GM12892 (cell line): ENCODE measurements at places on chromosomes 5 and 9.

DNA sequence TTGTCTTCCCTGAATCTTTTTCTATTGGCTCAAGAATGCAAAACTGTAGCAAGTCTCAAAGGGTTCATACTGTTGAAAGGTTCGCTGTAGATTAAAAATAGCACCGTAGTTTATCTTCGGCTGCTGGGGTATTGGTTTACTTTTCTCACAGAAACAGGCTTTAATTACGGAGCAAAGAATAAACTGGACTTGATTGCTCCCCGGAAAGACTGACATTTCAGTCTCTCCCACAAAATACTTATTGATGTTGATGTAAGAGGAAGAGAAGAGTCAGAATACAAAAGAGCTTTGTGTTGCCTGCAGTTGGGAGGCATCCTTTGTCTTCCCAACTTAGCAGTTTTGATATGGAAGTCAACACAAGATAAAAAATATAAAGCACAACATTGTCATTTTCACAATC is 183.9 kb upstream of the DMAC1 start:
- no peak for DNase-seq

DNA sequence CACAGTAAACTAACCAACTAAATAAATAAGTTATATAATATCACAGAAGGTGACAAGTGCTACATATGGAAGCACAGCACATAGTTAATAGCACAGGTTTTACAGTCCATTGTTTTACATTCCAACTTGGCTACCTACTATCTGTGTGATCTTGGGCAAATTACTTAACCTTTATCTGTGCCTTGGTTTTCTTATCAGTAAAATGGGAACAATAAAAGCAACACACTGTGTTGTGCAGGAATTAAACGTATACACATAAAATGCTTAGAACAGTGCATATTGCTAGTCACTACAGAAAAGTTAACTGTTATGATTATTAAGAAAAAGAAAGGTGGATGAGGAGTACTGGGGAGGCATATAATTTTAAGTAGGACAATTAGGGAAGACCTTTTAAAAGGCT is 42.8 kb upstream of the GOLGA1 start:
- DNase-seq, result no peak

DNA sequence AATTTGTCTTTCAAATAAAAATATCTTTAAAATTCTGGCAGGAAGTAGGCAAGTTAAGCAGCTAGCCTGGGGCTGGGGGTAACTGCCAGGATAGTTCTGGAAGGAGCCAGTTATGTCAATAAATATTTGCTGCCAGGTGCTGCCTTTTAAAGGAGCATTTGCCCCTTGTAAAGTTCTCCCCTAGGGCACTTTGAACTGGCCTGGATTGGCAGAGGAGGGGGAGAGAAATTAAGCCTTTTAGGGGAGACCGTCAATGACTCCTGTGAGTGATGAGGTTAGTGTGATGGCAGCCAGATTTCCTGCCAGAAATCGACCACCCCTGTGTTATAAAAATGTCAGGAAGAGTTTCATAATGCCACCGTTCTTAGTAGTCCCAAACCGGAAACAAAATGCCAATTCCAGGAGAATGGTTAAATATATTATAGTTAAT is 89.8 kb upstream of the ELL2 start:
- DNase-seq, result no peak

- DNase-seq, result no peak
Observed at GRCh38 chr9:71920456-71921189, 9.2 kb downstream of the C9orf85 start.

GRCh38 chr5:61866930-61867329 is 439.1 kb upstream of the KIF2A start:
- DNase-seq, result no peak

GRCh38 chr5:104053353-104053649 is 490.7 kb upstream of the NUDT12 start:
- no peak for DNase-seq

GRCh38 chr5:131595088-131596033 is 39.7 kb downstream of the RAPGEF6 start:
- DNase-seq, result no peak

- no peak for DNase-seq
Observed at GRCh38 chr5:58318468-58318867, 141.4 kb downstream of the PLK2 start.

GRCh38 chr9:107963246-107963645 is 473.7 kb upstream of the KLF4 start:
- no peak for DNase-seq

DNA sequence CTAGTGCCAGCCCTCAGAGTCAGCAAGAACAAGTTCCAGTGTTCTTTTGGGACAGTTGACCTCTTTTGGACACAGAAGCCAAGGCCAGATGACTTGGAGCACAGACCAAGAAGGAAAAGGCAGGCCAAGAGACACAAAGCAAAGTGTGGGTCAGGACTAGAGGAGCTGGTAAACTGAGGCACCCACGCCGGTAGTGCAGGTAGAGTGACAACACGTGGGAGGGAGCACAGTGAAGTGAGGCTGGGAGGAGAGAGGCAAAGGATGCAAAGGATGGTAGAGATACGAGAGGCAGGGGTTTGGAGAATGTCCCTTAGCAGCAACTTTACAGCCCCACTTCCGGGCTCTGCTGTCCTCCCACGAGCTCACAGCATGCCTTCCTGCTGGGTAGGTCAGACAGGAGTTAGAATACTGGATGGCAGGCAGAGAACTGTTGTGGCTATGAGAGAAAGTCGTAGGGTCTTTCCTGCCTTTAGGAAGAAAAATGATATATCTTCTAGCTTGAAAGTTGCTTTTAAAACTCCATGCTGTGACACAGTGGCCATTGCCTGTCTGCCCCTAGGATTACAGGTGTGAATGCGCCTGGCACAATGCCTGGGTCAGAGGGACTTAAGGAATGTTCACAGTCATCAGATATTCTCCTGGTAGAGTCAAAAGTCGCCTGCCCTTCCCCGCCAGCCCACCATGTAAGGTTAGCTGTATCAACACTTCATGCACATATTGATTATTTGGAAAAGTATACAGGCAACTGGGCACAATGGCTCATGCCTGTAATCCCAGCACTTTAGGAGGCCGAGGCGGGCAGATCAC is 97.9 kb downstream of the PDE8B start:
- no peak for DNase-seq

GRCh38 chr5:53712327-53712726 is 151.9 kb downstream of the NDUFS4 start:
- no peak for DNase-seq

DNA sequence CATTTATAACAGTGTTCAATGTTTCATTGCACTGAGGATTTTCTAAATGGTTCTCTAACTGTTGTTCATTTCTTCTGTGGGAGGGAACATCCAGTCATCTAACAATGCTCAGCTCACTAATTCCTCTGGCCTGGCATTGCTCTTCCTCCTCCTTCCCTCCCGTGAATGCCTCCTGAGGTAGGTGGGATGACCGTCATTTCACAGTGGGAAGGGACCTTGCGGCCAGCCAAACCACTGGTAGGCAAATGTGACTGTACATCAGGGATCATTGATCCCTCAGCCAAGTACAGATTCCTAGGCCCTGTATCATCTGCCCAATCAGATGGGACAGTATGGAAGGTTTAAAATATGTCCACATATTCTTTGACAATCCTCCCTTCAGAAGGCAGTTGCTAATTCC is 23.7 kb upstream of the VDAC1 start:
- DNase-seq, result no peak

DNA sequence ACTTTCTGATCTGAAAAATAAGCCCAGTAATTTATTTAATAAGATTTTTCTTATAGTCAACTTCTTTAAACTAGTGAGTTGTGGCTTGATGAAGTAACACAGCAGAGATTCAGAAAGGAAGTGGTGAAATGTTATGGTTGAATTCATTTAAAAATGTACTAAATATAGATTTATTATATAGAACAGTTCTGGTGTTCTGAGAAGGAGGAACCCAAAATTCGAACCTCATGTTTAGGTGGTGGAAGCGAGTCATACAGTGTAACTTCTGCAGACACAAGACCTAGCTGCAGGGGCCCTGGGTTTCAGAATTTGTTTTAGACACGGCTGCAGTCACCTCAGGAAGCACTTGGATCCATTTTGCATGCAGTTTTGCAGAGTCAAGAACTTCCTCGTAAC is 188.2 kb downstream of the TRIO start:
- no peak for DNase-seq

DNA sequence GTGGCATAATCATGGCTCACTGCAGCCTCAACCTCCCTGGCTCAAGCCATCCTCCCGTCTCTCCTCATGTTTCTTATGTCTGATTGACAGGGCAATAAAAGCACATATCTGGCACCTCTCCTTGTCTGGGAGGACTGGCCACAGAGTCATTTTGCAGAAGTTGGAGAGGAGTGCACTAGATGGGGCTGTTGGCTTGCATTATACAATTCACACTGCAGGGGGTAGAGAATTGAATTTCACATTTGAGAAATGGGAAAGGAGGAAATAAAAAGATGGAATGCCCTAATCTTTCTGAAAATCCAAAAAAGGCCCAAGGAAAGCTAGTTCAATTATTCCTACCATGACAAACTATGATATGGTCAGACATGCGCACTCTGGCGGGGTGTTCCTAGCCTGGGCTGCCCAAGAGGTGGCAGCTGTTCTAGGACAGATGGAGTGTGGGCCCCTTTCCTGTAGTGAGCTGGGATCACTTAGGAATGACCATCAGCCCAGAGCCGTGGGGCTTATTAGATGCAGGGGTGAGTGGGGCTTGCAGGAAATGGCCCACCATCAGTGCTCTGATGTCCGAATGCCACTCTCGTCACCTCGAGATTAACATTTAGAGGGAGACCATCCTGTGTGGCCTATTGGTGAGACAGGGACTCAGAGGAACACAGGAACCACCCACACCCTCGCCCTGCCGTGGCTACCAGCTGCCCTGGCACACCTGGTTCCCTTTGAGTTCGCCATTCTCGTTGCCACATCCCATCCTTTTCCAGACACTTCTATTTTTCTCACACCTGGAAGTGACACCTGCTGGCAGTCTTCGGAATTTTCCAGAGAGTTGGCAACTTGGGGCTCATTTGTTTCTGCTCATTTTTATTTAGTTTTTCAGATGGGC is 21.8 kb upstream of the ANKRD18A start:
- no peak for DNase-seq

- DNase-seq, result no peak
Observed at GRCh38 chr9:86252870-86253269, 6.6 kb downstream of the C9orf153 start.

- DNase-seq, result no peak
Observed at GRCh38 chr9:90843525-90843924, 41.9 kb downstream of the SYK start.

DNA sequence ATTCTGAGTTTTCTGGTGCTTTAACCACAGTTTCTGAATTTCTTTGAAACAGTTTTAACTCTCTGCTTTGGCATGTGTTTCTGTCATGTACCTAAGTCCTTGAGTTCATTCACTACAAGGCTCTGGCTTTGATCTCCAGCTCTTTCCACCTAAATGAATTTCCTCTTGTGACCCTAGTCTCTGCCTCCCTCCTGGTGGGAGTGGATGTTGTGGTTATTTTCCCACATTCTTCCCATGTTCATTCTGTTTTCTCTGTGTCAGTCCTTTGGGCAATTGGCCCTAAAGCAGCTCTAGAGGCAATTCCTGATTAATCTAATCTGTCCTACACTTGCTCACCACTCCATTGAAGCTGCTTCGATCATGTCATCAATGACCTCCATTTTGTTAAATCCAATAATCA is 28.4 kb upstream of the DPYSL3 start:
- DNase-seq, result no peak

DNA sequence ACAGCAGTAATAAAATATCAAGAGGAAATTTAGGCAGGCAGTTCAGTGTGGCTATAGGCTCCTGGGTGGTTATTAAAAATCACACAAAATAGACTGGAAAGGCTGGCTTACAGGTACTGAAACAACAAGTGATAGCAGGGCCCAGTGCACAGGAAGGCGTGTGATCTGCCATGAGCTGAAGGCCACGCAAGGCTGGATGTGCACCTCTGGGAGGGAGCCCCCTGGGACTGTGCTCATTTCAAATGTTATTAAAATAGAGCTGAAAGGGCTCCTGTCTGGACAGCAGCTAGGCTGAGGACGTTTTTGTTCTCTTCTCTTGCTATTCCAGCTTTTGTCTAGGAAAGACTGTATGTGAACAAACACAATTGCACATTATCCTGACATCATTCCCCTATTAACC is 324.3 kb upstream of the RFX3 start:
- no peak for DNase-seq

GRCh38 chr5:93589829-93590215 is 6.8 kb downstream of the NR2F1 start:
- DNase-seq, result no peak

GRCh38 chr9:109599131-109599530 is 101.0 kb upstream of the PTPN3 start:
- no peak for DNase-seq

DNA sequence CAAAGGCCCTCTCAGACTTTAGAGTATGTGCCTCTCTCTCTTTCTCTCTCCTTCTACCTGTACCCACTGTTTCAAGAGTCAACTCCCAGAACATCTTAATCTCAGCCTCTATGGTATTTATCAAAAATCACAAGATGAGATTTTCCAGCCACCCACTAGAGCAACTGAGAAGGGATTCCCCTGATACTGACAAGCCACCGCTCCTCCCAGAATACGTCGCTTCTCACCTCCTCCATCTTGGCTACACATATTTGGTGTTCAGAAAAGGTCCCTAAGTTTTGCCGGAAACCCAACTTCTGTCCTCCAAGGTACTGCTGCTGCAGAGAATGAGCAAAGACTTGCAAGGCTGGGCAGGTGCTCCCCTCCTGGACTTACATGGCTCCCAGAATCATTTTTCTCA is 6.1 kb downstream of the GARIN3 start:
- no peak for DNase-seq

DNA sequence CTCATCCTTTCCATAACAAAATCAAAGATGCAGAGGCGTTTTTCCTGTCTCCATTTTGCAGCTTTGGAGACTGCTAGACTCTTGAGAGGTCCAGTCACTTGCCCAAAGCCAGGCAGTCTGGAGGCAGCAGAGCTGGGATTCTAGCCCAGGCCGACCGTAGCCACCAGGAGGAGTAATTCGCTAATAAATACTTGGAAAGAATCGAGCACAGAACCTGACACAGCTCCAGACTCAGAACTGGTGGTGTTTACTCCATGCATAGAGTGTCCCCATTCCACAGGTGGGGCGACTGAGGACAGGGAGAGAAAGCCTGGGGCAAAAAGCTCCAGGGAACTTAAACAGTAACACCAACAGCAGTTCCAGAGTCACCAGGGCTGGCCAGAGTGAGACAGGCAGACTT is 10.7 kb upstream of the CERCAM start:
- DNase-seq, result no peak

GRCh38 chr5:166532456-166533220 is 1758.8 kb upstream of the WWC1 start:
- no peak for DNase-seq

GRCh38 chr5:176491101-176491502 is 42.9 kb downstream of the FAF2 start:
- no peak for DNase-seq

GRCh38 chr9:72952914-72953313 is at the start of gene ALDH1A1:
Gene ALDH1A1, minus strand, starts transcription at chr9:72953053. Its CDS starts 53 bp downstream, at chr9:72953000.
- no peak for DNase-seq

DNA sequence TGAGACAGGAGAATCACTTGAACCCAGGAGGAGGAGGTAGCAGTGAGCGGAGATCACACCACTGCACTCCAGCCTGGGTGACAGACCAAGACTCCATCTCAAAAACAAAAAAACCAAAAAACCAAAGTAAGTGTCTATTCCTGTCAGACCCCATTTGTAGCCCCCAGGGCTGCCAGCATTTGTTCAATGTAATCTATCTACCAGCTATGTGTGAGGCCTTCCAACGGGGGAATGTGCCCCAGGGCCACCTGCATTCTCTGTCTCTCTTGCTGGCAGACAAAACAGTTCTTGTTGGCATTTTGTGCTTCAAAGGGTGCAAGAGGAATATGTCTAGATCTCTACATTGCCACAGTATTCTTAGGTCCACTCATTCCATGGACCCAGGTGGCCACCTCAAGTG is 34.1 kb downstream of the CD14 start:
- no peak for DNase-seq
